ENCODE measurements at places on chromosomes 7 and 10.

GRCh38 chr10:124669824-124670654, 74.1 kb downstream of the FAM53B start:
- no peak for DNase-seq

DNA sequence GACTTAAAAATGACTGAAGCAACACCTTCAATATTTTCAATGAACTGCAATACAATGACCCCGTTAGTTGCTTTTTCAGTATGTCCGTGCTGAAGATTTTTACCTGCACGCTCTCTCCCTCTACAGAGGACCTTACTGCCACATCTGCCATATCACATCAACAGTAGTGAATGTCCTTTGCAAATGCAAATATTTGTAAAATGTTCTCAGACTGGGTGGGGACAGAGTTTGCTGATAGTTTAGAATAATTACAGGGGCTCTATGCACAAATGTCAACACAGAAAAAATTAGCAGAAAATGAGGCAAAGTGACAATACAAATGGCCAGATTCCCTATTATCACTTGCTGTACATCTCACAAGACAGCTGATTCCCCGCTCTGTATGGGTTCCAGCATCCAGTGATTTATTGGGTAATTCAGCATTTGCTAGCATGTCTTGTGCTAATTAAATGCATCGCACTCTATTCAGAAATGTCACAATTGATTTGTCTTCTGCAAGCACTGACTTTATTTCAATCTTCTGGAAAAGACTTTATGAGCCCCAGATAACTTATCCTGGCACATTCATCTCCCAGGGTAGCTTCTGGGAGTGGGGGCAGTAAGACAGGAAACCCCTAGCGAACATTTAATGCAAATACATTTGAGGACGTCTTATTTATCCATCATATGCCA, 69.1 kb upstream of the PTER start:
- no peak for DNase-seq

GRCh38 chr10:17737027-17737965, 14.7 kb upstream of the TMEM236 start:
- no peak for DNase-seq

DNA sequence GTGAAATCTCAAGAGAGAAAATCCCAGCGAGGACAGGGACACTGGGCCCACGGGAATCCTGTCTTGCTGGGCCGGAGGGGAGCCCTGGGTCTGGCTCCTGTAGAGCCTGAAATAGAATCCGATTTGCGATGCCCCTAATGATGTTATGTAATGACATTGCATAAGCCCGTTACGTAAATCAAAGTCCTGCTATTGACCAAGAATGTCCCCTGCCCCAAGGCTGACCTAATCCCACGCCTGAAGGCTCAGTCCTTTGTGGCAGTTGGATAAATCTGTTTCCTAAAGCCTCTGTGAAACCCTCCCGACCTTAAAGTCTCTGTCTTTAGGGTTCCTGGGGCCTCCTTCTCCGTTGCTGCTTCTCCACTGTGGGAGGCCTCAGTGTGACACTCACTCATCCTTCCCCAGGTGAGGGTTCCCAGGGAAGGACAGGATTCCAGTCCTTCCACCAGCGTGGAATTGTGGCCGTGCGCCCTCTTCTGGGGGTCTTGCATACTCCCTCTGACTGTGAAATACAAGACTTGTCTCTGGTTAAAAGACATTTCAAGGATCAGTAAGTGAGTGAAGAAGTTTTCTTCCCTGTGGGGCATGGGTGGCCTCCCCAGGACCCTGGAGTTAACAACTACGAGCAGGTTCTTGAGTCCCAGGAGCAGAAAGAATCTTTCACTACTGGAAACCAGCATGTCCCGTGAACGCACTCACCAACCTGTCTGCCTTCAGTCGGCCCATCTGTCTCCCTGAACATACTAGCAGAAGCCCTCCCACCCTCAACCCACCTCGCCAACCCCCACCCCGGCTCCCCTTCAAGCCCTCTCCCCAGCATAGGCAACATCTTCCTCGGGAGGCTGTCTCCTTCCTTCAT, 19.8 kb downstream of the ZNF467 start:
- no peak for DNase-seq

- DNase-seq, result no peak
Measured at GRCh38 chr10:127299956-127300689, 103.7 kb upstream of the INSYN2A start.

DNA sequence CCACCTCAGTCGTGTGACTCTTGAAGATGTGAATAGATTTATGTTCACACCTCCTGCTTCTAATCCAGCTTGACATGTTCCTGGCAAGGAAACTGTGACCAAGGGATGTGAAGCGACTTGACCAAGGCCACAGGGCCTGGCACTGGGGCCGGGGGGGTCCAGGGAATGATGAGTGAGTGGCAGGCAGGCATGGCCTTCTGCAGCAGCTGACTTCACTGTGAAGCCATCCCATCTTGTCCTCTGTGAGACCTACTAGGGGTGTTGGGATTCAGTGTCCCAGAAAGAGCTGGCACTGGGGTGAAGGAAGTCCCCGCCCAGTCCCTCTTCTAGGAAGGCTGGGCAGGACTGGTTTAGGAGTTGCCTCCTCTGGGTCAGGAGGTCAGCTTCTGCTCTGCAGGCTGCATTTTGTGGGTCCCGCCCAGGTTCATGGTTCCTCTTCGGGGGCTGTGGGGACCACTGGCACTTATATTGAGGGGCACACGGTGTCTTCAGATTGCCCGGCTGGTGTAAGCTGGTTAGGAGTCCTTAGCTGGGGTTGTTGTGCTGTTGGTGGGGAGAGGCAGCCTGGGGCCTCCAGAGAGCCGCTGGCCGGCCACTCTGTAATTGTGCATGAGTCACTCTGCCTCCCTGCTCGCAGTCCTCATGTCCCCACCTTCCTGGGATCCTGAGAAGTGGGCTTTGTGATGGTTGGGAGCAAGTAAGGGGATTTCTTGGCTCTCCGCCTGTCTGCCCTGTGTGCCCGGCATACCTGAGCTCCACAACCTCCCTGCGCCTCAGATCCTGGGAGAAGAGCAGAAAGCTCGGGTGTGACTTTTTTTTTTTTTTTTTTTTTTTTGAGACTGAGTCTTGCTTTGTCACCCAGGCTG, 11.0 kb downstream of the ZMIZ1 start:
- no peak for DNase-seq

- no peak for DNase-seq
Measured at GRCh38 chr10:93938140-93938539, 44.4 kb downstream of the SLC35G1 start.

- no peak for DNase-seq
Measured at GRCh38 chr7:1936531-1937251, 266.6 kb downstream of the ELFN1 start.

DNA sequence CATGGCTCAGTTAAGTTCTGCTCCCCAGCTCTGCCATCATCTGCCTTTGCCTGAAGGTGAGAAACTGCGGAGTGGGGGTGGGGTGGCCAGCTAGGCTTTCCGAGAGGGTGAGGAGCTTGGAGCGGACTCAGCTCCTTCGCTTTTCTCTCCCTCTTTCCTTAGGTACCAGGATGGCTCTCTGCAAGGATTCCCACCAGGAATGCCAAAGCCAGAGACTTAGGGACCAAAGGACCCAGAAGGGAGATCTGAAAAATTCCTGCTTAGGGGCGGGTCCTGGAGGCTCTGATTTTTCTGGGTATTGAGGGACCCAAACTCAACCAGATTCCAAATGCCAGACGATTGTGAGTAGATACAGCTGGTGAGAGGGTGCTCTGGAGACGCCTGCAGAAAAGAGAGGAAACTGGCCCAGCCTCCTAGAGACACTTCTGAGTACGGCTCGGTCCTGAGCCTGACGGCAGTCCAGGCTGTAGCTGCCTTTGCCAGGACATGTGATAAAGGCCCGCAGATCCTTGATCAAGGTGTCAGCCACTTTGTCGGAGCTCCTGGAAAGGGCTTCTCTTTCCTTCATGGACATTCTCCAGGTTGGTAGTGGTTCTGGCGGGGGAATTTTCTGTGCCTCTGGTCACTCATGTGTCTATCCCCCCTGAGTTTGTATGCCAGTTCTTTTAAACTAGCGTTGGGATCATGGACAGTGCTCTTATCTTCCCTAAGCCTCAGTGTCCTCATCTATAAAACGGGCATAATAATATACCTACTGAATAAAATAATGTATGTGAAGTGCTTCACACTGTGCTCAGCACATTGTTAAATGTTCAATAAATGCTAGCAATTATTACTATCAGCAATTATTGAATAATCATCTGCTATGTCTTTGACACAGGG, 42.5 kb upstream of the BTRC start:
- peak; percentile 60 for DNase-seq

- DNase-seq, result no peak
Measured at GRCh38 chr10:113454341-113455061, 98.4 kb upstream of the HABP2 start.

- no peak for DNase-seq
Measured at GRCh38 chr10:6141296-6142151, 52.7 kb downstream of the RBM17 start.

DNA sequence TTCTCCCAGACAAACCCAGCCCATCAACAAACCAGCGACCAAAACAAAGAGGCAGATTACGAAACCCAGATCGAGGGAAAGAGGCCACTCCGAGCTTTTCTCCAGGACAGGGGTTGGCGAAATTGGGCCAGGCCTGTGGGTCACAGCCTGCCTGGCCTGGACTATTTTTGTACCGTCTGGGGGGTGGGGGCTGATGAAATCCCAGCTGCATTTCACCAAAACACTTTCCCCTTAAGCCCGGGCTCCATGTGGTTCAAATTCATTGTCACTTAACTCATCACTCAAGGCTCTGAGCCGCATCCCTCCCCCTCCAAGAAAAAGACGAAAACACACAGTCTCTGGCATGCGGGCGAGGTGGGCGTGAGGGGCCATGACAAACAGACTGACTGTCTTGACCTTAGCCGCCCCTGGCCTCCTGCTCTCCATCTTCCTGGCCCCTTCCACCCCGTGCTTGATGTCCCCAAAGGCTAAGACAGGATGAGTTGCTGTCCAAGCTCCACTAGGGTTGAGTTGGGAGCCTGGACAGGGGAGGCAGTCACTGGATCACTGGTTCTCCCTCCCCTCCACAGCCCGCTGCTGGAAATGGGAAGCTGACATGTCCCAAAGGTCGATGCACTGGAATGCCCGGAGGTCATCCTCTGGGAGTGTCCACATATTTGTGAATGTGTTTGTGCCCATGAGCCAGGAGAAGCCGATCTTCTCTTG, 19.2 kb downstream of the TMEM270 start:
- DNase-seq, result no peak

- DNase-seq, result no peak
Measured at GRCh38 chr10:43132867-43133787, 5.1 kb upstream of the CSGALNACT2 start.

DNA sequence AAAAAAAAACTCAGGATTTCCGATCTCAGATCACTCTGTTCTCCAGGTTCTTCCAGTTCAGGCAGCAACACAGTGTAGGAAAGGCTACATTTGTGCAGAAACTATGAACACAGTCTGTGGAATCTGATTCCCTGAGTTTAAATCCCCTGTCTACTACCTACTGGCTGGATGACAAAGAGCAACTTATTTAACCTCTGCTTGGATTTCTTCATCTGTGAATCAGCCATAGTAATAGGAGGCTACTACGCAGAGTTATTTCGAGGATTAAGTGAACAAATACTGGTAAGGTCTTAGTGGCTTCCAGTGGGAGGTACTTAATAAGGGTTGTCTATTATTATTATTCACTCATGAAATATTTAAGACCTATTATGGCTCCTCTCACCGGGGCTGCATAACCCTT, 44.3 kb upstream of the PDCD4 start:
- no peak for DNase-seq

GRCh38 chr7:136036336-136036735, 59.2 kb upstream of the MTPN start:
- no peak for DNase-seq

DNA sequence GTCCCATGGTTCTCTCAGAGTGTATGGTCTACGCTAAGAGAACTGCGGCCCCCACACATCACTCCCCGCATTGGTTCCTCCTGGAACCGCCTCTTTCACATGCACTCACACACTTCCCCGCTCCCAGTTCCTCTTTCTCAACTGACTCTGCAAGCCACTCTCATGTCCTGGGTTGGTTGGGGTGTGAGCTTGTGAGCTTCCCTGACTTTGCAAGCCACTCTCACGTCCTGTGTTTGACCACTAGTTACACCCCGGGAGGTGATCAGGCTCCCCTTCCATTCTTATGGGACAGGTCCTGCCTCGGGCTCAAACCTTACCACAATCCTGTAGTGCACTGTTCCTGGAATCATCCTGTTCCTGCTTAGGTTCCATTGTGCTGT, 105.0 kb downstream of the TRIM24 start:
- DNase-seq, result no peak

GRCh38 chr10:105706281-105707026, 1065.4 kb downstream of the SORCS3 start:
- DNase-seq, result no peak

DNA sequence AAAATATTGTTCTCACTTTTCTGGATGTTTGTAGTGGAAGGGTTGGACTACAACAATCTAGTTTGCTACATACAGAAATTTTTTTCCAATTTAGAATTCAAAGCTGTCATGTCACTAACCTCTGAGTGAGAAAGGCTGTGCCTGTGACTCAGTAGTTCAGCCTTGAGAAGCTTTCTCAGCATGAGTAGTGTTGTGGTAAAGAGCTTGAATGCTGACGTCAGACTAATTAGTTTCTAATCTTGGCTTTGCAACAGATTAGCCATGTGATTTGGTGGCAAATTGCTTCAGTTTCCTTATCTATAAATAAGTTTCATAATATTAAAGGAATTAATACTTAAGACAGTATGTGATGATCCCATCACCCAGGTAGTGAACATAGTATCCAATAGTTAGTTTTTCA, 83.8 kb downstream of the ABCA13 start:
- DNase-seq, result no peak

DNA sequence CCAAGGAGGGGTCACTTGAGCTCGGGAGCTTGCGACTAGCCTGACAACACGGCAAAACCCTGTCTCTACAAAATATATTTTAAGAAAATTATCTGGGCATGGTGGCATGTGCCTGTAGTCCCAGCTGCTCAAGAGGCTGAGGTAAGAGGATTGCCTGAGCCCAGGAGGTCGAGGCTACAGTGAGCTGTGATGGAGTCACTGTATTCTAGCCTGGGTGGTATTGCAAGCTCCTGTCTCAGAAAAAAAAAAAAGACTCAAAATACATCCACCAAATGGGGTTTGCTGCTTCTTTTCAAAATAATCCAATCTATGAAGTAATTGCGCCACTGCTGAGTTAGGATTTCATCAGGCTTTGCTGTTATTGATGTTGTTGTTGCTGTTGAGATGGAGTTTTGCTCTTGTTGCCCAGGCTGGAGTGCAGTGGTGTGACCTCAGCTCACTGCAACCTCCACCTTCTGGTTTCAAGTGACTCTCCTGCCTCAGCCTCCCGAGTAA, 11.1 kb upstream of the VIM start:
- no peak for DNase-seq

DNA sequence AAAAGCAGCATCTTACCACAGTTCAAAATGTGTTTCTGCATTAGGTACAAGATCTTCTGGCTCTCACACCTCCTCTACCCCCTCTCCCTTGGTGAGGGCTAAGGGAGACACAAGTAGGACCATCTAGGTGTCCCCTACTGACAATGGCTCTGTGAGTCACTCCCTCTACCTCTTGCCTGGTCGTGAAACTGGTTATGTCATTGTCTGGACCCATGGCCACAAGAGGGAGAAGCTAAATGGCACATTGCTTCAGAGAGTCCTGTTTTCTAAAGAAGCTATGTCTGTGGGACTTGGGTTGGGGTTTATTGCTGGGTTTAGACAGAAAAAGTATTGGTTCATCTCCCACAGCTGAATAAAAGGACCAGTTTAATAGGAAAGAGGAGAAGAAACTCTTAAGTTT, 4.0 kb upstream of the PLXNA4 start:
- DNase-seq, result no peak

All from breast epithelium (tissue), 4 donors.